Stimulated activated CD4-positive, alpha-beta T cell treated with anti-CD3 and anti-CD28 coated beads, Interleukin-2, amount 100 ng/mL, for 24 hours (primary cell): ENCODE measurements at places on chromosomes 1 and 21.

DNA sequence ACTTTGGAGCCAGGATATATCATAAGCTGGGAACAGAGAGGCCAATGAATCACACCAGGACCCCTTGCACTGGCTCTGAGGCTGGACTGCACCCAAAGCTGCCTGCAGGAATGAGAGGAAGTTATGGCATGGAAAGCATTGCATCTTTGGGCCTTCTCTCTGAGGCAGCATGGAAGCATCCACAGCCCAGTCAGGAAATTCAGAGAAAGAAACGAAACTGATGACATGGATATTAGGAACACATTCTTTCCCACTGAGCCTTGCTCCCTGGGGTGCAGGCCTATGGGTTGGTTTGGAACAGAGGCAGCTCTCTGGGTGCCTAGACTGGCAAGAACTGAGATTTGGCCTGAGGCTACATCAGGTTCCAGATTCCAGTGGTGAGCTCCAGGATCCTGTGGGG is 98.6 kb downstream of the NGF start:
- DNase-seq: no peak

GRCh38 chr1:206507284-206508129 is at the start of gene RASSF5:
TSS of gene RASSF5 (plus strand) at chr1:206507531. CDS start at chr1:206507603, 72 bp downstream.
- peak; percentile 85 for DNase-seq

DNA sequence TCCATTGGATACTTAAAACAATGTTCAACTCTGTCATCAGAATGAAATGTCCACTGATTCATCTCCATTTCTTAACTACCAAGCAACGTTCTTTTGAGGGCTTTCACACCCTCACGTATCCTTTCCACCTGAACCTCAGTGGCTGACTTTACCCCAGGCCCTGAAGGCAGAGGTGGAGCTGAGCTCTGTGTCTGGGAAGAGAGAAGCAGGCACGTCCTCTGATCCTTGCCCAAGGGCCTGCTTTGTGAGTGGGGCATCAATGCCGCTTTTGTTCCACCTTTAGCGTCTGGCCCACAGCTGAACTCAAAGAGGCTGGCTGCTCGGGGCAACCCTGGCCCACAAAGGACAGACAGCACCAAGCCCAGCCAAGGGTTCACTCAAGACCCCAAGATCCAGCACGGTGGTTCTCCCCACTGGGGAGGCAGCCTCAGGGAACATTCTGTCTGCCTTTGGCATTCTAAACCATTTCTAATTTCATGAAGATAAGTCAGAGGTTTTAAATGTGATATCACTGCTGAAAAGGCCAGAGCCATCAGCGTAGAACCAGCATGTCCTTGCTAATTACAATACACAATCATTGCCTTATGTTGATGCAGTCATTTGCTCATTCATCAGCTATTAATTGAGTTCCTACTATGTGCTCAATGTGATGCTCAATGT is 126.0 kb upstream of the UBE2U start:
- no peak for DNase-seq

GRCh38 chr1:205049479-205049878 is 6.5 kb downstream of the CNTN2 start:
- DNase-seq: no peak

DNA sequence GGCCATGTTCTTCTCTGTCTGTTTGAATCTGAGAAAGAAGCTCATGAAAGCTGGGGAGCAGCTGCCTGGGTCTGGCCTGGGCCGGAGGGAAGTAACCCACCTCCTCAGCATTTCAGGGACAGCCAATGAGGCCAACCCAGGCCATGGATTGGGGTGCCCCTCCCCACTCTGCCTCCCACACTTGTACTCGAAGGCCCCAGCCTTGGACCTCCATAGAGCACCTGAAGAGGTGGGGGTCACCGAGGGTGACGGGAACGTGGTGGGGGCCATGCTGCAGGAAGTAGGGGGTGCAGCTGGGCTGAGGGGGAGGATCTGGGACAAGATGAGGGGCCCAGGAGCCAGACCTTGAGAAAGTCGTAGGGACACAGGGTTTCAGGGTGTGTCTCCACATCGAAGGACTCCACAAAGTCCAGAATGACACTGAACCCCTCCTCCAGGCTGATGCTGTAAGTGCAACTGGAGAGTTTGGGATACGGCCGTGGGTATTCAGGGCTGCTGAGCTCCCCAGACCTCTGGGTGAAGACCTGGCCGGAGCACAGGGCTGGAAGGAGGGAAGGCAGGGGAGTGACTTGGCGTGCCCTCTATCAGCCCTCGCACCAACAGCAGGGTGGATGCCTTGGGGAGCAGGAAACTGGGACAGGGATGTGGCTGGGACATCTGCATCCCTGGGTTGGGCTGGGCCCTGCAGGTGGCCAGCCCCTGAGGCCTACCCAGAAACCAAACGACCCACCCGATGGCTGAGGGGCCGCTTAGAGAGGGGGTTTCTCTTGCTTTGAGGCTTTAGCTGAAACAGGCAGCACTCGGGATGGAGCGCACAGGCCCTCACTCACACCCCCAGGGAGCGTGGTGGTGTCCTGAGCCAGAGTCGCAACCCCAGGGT is 3.8 kb downstream of the MASP2 start:
- DNase-seq: no peak

GRCh38 chr1:205963352-205964155 is 20.3 kb upstream of the SLC26A9 start:
- no peak for DNase-seq

- no peak for DNase-seq
These were observed 20.2 kb downstream of the PROK1 start for GRCh38 chr1:110471131-110471530.

DNA sequence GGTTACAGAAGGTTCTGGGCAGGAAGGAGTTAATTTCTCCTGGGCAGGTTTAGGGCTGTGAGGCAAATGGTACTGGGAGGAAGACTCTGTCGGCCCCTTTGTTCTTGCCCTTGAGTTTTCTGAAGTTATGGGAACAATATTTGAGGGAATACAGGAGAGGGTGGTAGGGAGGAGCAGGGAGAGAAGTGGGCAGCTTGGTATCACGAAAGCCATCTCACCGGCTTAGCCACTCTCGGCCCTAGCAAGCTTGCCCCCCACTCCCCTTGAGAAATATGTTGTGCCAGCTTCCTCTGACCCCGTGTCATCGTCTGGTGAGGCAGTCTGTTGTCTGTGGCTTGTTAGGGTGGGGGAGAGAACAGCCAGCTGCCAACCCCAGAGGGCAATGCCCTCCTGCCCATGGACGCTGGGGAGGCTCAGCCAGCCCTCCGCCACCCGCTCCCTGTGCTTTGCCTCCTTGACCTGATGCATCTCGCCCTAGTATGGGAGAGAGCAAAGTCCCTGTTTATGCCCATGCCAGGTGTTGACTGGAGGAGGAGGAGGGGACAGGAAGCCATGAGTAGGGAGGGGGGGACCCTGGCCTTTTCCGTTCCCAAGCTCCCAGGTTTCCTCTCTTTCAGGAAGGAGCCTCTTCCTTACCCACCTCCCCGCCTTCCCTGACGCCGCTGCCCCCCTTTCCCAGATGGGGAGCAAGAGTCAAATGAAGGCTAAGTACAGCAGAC is 1.2 kb downstream of the EFNA1 start:
- DNase-seq: no peak

DNA sequence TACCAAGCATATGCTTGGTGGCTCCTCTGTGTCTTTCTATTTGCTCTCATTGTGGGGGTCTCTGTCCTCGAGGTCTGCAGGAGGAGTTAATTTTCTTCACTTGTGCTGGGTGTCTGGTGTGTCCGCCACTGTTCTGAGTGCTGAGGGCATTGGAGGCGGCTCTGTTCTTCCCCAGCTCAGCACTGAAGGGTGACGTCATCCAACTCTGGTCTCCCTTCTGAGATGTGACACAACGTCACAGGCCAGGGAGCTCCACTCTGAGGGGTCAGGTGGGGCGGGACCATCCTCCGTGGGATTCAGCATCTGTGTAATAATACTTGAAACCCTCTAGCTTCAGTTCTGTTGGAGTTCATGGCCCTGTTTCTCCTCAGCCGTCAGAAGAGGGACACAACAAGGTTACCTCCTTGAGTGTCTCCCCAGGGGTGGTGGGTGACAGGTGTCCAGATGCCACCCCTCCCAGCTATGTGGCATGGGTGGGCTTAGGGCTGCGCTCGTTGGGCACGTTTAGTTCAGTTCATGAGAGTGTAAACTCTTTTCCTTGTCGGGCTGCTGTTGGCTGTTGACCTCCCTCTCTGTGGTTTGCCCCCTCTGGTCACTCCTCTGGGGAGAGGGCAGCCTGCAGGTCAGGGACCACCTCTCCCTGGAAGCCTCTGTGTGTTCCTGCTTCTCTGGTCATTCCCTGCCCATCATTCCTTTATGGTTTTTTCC is 3.1 kb downstream of the IBA57 start:
- DNase-seq: no peak

DNA sequence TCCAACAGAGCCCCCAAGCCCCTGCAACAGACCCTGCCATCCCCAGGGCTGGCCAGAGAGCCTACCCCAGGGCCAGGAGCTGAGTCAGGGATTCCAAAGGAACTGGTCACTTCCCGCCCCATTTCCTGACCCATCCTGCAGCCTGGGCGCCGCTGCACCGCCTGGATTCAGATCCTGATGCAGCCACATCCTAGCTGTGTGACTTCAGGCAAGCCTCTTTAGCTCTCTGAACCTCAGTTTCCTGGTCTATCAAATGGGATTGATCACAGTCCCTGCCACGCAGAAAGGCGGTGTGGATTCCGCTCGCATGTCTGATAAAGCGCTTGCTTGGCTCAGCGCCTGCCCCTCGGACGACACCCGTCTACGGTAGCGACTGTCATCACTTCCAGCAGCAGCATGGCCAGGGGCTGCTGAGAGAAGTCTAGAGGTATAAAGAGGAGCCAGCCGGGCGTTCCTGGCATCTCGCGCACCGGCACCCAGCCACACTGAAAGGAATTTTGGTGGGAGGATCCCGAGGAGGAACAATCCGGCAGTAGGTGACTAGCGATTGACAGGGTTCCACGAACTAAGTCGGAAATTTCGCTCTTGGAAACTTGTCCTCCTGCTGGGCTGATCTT is 10.1 kb downstream of the EPHA2 start:
- DNase-seq: no peak

GRCh38 chr1:192401825-192402224 is 85.0 kb downstream of the RGS21 start:
- no peak for DNase-seq

DNA sequence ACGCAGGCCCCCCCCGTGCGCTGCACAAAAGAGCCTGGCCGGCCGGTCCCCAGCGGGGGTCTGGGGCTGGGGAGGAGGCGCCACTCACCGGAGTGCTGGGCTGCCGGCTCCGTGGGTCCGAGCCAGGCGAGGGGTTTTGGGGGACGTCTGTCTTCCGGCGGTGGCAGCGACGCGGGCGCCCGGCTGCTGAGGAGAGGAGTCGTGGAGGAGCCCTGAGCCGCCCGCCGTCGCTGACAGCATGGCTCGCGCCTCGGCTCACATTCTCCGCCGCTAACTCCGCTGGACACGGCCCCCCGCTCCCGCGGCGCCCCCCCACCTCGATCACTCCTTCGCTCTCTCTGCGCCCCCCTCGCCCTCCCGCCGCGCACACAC is 649 bp downstream of the AHDC1 start:
- peak; percentile 41 for DNase-seq

DNA sequence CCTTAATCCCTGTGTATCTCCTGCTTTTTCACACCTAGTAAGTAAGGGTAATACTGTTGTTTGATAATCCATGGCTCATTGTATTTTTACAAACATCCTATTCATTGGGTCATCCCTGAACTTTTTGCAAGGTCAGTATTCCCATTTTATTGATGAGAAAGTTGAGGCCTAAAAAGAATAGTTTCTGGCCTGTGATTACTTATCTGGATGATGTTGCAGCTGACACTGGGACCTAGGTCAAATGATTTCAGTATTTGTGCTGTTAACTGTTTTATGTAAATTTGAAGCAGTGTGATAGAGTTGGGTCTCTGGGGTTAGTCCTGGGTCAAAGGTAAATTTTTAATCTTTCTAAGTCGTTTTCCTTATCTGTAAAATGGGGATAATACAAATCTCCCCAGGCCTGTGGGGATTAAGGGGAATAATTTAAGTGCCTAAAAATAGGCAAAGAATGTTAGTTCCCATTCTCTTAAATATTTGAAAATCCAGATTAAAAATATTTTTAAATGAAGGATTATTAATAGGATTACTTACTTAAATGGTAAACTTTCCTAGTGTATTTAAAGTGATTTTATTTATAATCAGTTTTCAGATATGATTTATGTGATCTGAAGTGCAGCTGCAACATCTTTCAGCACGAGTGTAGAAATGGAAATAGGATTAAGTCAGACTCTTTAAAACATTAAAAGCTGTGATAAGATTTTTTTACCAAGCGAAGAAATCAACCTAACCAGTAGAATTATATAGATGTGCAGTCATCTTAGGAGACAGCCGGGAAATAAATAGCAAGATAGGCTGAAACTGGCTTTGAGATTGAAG is 4.3 kb downstream of the PPP2R5A start:
- DNase-seq: no peak

DNA sequence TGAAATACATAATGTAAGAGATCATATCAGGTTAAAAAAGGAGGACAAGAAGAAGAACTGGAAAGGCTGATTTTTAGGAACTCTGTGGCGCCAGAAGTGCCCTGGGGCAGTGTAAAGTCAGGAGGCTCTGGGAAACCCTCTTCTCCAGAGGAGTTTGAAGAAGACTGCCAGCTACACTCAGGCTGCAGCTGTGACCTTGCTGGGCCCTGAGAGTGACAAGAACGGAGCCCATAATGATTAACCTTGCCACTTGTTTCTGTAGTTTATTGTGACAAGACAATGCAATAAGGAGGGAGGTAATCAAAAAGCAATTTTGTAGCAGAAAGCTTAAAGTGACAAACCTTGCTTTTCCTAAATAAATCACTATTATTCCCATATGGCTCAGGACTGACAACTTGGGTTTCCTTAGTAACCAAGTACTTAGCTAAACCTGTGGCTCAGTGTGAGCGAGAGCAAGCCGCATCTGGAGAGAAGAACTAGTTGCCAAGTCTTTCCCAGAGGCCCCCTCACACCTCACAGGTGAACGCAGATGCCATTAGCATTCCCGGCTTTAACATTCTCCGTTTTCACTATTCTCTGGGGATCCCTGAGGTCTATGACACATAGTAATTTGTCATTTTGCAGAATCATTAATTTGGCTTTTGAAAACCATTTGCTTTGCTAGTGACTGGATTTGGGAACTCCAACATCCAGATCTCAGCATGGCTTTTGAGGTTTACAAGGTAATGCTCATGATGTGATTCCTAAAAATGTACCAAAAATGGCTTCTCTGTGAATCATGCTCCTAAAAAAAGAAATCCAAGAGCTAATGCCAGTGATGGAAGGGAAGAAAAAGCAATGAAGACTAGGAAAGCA is 115.9 kb downstream of the OMA1 start:
- DNase-seq: no peak

- peak; percentile 67 for DNase-seq
These were observed 14.7 kb downstream of the JUN start for GRCh38 chr1:58768971-58769808.

- DNase-seq: no peak
These were observed 15.4 kb downstream of the CD247 start for GRCh38 chr1:167502719-167503462.

GRCh38 chr1:150268340-150268704 is 494 bp downstream of the APH1A start:
- DNase-seq: peak; percentile 25

- DNase-seq: no peak
These were observed 7.6 kb upstream of the RXRG start for GRCh38 chr1:165452336-165453130.

- DNase-seq: no peak
These were observed 139.4 kb downstream of the VPS13D start for GRCh38 chr1:12369258-12369657.
